MCF 10A (cell line): ENCODE measurements at places on chromosomes 4 and X.

DNA sequence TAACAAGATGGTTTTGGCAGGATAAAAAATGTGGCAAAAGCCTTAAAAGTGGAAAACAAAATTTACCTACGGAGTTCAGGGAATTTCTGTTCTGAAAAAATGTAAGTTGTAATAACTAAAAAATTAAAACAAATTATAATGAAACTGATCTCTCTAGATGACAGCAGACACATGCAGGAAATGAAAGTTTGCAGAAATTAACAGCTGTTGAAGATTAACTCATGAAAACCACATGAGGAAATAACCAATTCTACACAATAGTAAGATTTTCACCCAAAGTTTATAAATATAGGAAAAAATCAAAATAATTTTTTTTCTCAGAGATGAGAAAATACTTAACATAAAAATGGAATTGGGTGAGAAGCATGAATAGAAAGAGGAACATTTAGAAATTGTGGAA is 47.5 kb upstream of the UGT2B15 start:
- DNase-seq, result no peak

DNA sequence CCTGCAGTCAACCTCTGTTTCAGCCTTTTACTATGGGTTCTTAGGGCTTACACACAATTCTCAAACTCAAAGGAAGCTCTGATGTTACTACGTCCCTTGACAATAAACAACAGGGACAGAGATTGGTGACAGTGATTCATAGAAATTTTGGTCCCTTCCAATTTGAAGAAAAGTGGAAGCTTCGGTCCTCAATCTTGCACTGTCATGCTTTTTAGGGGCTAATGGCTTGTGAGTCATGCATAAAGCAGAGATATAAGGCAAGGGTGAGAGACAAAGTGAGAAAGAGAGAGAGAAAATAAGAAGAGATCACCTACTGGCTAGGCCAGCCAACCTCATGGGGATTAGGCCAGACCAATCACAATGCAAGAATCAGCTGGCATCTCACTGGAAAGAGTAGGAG is 63.2 kb upstream of the STARD8 start:
- no peak for DNase-seq

DNA sequence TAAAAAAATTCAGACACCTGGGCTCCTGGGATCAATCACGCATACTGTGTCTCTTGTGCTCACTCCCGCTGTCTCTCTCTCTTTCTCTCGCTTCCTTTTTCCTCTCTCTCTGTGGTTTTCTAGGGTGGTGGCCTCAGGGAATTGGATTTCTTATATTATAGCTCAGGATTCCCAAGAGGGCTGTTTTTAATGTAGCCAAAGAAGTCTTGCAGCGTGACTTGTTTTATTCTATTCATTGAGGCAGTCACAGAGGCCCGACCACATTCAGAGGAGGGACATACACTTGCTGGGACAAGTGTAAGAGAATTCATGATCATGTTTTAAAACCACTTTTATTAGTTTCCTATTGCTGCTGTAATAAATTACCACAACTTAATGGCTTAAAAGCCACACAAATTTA is 59.4 kb downstream of the HPF1 start:
- no peak for DNase-seq

GRCh38 chrX:31449081-31449480 is 377.2 kb upstream of the FTHL17 start:
- no peak for DNase-seq

DNA sequence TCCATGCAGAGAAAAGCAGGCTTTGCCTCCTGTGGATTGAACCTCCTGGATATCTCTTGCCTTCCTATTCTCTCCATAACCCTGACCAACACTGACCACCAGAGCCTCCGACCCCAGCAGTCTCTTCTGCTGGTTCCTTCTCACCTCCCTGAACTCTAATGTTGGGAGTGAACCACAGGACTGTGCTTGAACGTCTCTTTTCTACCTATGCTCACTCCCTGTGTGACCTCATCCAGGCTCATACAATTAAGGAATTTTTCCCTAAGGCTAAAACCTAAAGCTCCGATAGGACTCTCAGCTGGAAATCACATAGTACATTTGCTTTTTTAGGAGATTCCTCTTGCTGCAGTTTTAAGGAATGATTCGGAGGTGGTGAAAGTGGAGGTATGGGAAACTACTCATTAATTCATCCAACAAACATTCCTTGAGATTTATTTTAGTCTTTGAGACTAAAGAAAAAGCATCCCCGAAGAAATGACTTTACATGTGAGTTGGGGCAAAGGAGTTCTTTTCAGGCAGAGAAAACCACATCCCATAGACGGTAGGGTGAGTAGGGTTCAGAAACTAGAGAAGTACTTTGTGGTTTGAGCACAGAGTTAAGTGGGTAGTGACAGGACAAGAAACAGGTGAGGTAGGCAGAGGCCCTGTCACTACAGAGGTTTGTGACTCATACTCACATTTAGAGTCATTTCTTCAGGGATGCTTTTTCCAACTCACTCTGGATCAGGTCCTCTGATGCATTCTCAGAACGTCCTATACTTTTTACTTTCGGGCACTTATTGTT is 30.8 kb downstream of the NDNF start:
- DNase-seq, result no peak

- DNase-seq, result no peak
Observed at GRCh38 chr4:175246941-175247340, 328.8 kb downstream of the ADAM29 start.

DNA sequence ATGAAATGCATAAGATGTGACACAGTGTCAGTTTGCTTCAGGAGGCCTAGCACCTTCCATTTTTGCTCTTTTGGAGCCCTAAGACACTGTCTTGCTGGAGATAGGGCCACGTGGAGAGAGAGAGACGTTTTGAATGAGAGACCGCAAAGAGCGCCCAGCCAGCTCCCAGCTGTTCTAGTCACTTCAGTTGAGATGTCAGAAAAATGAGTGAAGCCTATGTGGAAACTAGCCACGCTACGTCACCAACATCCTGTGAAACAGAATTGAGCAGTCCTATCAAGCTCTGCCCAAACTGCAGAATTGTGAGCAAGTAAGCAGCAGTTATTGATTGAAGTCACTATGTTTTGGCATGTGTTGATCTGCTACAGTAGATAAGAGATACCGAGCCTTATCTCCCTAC is 13.1 kb downstream of the GPR82 start:
- DNase-seq, result no peak

DNA sequence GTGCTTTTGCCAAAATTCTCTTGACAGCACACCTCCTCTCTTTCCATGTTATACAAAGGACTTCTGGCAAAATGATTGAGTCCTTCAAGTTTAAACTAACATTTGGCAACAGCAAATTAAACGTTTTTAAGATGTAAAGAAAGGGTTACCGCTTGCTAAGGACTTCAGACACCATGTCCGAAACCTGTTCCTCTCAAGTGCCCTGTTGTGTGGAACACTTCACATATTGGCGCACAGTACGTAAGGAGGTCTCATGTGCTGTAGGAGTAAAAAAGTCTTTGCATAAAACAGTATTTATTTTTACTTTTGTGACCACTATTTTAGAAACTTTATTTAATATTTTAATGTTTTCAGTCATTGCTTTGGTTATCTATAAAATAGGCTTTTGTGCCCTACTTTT is 33.7 kb upstream of the HPRT1 start:
- no peak for DNase-seq

DNA sequence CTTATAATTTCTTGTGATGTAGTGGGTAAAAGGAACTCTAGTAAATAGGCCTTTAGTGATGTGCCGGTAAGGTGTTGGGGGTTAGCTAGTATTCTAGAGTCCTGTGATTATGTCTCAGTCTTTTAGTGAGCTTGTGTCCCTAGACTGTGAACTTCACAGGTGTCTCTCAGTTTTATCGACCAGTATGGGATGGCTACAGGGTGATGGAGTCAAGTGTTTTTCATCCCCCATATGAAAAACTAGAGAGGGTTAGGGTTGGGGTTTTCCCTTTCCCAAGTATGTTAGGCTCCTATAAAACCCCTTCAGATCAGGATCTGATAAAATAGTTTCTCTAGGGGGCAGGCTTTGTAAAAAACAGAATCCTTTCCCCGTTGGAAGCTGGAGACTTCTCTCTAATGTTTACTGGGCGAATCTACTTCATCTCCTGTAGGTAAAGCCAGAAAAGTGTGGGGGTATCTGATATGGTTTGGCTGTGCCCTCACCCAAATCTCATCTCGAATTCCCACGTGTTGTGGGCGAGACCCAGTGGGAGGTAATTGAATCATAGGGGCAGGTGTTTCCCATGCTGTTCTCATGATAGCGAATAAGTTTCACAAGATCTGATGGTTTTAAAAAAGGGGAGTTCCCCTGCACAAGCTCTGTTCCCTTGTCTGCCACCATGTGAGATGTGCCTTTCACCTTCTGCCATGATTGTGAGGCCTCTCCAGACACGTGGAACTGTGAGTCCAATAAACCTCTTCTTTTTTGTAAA is 120.8 kb downstream of the DTHD1 start:
- DNase-seq, result no peak

DNA sequence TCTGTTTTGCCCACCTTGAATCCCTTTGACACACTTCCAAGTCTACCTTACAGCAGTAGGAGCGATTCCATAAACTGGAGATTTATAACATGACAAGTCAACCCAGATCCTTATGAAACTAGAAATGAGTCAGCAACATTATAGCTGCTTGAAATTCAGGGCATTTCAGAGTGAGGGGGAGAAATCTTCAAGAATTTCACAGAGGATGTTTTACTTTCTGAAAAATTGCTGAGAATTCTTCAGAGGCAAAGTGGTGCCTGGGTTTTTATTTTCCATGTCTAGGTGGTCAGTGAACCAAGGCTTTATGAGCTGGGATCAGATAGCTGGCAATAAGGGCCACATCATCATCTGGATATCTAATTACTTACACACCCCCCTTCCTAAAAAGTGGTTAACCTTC is 119.8 kb downstream of the PPARGC1A start:
- DNase-seq, result peak; percentile 38
